Cardiac septum (tissue), 1 donor: ENCODE measurements at places on chromosomes 5 and 9. TPM values are rescaled to one million over a fixed set of nuclear protein-coding genes. Genes with fewer than 3 reads are reported as not detected.

GRCh38 chr5:73459366-73459765 is 10.8 kb upstream of the FOXD1 start:
- DNase-seq: no peak

DNA sequence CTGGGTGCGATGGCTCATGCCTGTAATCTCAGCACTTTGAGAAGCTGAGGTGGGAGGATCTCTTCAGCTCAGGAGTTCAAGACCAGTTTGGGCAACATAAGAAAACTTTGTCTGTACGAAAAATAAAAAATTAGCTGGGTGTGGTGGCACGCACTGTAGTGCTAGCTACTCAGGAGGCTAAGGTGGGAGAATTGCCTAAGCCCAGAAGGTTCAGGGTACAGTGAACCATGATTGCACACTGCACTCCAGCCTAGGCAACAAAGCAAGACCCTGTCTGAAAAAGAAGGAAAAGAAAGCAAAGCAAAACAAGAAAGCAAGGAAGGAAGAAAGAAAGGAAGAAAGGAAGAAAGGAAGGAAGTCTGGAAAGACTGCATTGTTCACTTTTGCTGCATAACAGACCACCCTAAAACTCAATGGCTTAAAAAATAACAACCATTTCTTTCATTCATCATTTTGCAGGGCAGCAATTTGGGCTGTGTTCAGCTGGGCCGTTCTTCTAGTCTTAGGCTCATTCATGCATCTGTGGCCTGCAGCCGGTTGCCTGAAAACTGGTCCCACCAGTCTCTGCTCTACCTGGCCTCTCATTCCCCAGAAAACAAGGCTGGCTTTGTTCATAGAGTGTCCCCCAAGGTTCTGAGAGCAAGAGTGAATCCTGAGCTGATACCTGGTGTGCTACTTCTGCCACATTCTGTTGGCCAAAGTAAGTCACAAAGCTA is 82.4 kb upstream of the MIER3 start:
- no peak for DNase-seq

GRCh38 chr9:8492024-8492423 is 692.4 kb upstream of the DMAC1 start:
- DNase-seq: no peak

EGFL7 gene
- 85.3 TPM for total RNA-seq

DNA sequence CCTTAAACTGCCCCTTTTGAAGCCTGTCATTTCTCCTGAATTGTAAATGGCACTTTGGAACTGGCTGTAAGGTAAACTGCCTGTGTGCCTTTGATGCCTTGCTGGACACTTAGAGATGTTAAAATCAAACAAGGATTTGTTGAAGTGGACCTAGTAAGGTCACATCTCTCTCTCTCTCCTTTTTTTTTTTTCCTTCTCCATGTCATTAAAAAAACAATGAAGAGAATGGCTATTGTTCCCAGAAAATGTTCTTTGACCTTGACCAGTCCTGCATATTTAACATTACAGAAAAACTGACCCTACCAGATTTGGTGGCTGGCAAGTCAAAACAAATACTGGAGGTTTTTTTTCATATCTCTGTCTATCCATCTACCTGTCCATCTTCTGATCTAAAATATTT is 2.9 kb upstream of the DAB2 start:
- DNase-seq: no peak

DNA sequence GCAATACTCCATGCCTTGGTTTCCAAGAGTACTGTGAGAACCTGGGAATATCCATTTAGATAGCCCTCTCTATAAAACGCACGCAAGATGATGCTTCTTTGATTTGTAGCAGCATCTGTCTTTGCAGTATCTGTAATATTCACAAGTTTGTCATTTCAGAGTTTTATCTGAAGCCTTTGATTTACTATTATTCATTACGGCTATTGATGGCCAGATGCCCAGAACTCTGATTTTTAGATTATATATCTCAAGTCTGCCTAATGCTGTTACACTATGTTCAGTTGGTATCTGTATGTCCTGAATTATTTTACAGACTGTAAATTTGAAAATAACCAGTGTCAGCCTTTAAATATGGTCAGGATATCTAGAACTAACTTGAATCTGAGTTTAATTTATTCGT is 233.3 kb downstream of the FAM170A start:
- DNase-seq: no peak

DNA sequence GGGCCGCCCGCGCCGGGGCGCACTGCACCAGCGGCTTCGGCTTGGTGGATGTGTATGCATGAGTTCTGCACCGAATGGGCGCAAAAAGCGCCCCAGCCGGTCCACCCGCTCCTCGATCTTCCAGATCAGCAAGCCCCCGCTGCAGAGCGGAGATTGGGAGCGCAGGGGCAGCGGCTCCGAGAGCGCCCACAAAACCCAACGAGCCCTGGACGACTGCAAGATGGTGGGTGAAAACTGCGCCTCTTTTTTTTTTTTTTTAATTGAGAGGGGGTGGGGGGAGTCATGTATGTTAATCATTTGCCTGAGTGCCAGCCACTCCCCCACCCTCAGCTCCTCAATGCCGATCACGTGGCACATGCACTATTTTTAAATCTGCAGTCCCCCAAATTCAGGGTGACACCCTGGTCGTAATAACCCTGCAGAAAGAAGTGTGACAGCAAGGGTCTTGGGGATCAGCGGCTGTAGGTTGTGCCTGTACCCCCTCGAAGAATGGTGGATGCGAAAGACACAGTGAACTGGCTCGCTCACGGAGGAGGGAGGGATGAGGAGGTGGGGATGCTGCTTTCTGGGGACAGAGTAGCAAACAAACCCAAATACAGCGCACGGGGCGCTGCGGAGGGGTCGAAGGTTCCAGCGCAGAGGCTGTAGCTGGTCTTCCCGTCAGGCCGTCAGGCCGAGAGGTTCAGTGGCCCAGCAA is 900 bp downstream of the RGS7BP start:
- DNase-seq: no peak

- DNase-seq: no peak
These were observed 144.1 kb downstream of the CCDC171 start for GRCh38 chr9:15696979-15697378.

DNA sequence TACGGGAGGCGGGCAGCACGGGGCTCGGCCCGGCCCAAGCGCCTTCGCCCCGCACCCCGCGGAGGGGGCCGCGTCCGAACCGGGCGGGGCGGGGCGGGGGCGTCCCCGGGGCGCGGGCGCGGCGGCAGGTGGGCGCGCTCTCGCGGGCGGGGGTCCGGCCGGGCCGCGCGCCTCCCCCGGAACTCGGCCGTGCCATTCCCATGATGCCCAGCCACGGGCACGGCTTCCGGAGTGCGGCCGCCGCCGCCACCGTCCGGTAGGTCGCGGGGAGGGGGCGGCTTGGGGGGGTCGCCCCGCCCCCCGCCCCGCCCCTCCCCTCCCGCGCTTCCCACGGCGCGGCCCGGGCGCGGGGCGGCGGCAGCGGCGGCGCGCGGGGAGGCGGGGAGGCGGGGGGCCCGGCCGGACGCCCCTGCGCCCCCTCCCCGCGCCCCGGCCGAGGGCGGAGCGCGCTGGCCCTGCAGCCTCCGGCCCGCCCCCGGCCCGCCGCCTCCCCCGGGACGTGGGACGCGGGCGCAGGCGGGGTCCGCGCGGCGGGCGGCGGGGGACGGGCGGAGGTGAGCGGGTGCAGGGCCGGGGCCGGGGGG is at the start of gene PPP1R26:
Gene PPP1R26, plus strand, starts transcription at position 314 of the 584 bp plus-strand sequence. CDS start 4,729 bp downstream, outside the sequence.
- DNase-seq: no peak

GAPT gene
- total RNA-seq: 0.27 TPM

- no peak for DNase-seq
These were observed 65.9 kb upstream of the CPLX2 start for GRCh38 chr5:175805256-175806011.

ADAMTSL2 gene
- total RNA-seq: 9.6 TPM

PDLIM4 gene
- 8.8 TPM for total RNA-seq

IFNA2 gene
- total RNA-seq: not detected

LIFR gene
- 30.9 TPM for total RNA-seq

ROR2 gene
- total RNA-seq: 0.65 TPM

GRCh38 chr5:174412374-174412773 is 312.0 kb upstream of the MSX2 start:
- no peak for DNase-seq

- DNase-seq: no peak
These were observed 47.6 kb upstream of the TBC1D2 start for GRCh38 chr9:98302938-98303632.

RAB3C gene
- 0.59 TPM for total RNA-seq

GRCh38 chr9:97491216-97491999 is 10.1 kb upstream of the TMOD1 start:
- DNase-seq: no peak

DNA sequence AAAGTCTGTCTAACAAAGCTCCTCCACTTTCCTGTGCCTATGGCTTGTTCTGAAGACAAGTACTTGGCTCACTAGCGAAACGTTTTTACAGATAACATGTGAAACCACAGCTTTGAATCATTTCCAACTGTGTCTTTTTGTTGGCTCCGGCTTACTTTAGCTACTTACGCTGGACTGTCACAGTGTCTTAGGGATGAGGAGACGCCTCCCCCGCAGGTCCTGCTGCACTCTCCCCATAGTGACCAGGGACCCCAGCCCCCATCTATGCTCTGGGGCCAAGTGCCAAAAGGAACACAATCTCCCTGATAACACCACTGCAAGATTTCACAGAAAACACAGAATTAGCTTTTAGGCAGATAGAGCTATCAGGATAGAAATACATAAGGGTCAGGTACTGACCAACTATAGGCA is 219.1 kb downstream of the ADAMTS6 start:
- DNase-seq: no peak

TAF11L5 gene
- not detected for total RNA-seq

GRCh38 chr5:104095527-104095926 is 532.9 kb upstream of the NUDT12 start:
- DNase-seq: no peak

GRCh38 chr9:133708246-133709014 is 29.7 kb downstream of the SARDH start:
- peak; percentile 68 for DNase-seq

DNA sequence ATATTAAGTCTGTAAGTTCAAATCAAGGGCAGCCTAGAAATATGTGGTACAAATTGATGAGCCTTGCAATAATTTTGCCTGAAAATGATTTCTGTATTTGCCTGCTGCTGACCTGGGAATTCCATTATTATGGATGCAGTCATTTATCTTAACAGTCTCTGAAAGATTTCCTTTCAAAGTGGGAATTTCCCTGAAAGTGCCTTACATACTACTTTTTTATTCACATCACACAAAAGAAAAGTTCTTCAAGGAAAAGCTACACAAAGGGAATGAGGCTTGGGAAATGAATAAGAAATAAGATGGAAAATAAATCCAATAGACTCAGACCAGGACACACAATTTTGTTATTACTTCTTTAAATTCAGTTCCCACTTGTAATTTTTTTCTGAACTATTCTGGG is 537.8 kb upstream of the PTGER4 start:
- no peak for DNase-seq

DNA sequence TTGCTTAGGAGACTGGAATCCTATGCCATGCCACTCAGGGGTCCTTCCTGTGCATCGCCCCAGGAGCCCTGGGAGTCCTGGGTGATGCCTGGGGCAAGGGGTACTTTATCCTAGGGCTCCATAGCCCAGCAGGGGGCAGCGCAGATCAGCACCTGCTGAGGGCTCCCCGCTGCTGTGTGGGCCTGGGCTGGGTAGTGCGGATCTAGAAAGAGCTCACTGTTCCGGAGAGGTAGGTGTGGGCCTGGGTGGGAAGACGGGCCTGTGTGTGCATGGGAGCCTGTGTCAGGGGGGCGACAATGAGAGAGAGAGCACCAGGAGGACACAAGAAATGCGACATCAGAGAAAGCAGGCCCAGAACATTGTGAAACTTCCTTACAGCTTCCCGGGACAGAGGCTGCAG is 11.4 kb upstream of the DAB2IP start:
- peak; percentile 83 for DNase-seq

GRCh38 chr5:2020730-2021129 is 138.0 kb upstream of the IRX4 start:
- peak; percentile 10 for DNase-seq

DNA sequence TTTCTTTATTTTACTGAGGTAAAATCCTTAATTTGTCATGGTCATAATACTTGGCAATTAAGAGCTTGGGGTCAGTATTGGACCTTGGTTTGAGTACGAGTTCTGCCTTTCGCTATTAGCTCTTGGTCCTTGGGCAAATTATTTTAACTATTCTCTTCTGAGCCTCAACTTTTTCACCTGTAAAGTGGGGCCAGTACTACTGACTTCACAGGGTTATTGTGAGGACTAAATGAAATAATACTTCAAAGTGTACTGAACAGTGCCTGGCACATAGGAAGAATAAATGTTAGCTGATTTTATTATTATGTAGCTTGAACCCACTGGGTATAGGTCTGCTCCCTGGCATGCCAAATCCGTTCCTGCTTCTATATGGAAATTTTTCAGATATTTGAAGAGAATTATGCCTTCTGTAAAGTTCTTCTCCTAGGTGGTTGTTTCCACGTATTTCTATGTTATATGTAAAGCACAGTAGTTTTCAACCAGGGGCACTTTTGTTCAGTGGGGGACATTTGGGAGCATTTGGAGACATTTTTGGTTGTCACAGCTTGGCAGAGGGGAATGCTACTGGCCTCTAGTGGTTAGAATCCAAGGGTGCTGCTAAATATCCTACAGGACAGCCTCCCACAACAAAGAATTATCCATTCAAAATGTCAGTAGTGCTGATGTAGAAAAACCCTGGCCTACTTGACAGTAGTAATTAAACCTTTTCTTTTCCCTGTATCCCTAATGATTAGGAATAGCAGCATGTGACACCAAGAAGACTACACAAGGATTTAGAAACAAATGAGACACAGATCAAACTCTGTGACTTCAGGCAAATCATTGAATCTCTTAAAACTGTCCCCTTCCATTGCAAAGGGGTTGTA is 4.5 kb downstream of the RCL1 start:
- no peak for DNase-seq

GRCh38 chr5:149799119-149799623 is 69.1 kb downstream of the PPARGC1B start:
- no peak for DNase-seq
